ENCODE measurements at places on chromosomes 13 and 19.

DNA sequence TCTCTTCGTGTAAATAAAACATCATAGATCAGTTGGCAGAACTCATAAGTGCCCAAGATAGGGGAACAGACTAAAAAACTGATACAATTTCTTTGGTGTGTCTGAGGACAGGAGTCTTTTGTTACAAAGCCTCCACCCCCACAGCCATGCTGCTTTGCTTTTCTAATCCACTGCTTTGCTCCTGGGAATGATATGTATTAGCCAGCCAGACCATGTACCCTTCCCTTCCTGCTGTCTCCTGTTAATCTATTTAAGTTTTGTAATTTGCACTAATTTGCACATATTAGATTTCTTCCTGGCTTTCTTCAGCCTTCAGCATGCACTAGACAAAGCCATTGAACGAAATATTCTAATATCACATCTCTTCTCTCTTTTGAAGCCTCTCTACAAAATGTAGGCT lies 130.5 kb downstream of the MAB21L1 start:
- no peak for DNase-seq

DNA sequence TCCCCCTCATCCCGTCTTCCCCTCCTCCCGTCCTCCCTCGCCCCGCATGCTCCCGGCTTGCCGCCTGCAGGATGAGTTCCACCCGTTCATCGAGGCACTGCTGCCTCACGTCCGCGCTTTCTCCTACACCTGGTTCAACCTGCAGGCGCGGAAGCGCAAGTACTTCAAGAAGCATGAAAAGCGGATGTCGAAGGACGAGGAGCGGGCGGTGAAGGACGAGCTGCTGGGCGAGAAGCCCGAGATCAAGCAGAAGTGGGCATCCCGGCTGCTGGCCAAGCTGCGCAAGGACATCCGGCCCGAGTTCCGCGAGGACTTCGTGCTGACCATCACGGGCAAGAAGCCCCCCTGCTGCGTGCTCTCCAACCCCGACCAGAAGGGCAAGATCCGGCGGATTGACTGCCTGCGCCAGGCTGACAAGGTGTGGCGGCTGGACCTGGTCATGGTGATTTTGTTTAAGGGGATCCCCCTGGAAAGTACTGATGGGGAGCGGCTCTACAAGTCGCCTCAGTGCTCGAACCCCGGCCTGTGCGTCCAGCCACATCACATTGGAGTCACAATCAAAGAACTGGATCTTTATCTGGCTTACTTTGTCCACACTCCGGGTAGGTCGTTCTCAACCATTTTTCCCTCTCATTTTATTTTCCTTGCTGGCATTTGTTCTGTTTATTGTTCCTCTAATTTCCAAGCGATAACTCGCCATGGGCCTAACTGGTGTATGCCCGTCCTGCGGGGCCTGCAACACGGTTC lies 29.8 kb downstream of the NFIX start:
- no peak for DNase-seq

GRCh38 chr13:28147495-28147894 lies 9.2 kb downstream of the PAN3 start:
- DNase-seq, result no peak

DNA sequence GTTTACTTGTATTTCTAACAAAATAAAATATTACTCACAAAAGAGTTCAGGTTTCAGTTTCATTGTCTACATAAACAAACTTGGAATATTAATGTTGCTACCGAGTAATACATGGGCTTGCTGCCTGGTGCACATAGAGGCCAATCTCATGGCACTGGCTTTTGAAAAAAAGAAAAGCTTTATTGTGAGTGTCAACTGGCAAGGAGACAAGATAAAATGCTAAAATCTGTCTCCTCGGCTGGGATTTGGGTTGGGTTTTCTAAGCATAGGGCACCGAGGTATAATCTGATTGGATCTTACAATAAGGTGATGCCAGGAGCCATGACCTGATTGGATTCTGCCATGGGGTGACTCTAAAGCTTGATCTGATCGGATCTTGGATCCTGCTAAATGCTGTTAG lies 1519.9 kb upstream of the MIR17HG start:
- DNase-seq, result no peak

- peak; percentile 34 for DNase-seq
These were observed 798 bp downstream of the SLC1A5 start for GRCh38 chr19:46787331-46788261.

- DNase-seq, result peak; percentile 78
These were observed 381 bp downstream of the CKAP2 start for GRCh38 chr13:52455677-52456041.

- DNase-seq, result no peak
These were observed 79.5 kb downstream of the KLF5 start for GRCh38 chr13:73138276-73138637.

GRCh38 chr13:76622315-76623040 lies 263.7 kb downstream of the KCTD12 start:
- DNase-seq, result no peak

- DNase-seq, result no peak
These were observed 457.6 kb upstream of the GPC6 start for GRCh38 chr13:92769046-92769445.

GRCh38 chr13:76936763-76937162 lies 11.5 kb upstream of the ACOD1 start:
- no peak for DNase-seq

- DNase-seq, result no peak
These were observed 159.0 kb upstream of the FNDC3A start for GRCh38 chr13:48816700-48817099.

DNA sequence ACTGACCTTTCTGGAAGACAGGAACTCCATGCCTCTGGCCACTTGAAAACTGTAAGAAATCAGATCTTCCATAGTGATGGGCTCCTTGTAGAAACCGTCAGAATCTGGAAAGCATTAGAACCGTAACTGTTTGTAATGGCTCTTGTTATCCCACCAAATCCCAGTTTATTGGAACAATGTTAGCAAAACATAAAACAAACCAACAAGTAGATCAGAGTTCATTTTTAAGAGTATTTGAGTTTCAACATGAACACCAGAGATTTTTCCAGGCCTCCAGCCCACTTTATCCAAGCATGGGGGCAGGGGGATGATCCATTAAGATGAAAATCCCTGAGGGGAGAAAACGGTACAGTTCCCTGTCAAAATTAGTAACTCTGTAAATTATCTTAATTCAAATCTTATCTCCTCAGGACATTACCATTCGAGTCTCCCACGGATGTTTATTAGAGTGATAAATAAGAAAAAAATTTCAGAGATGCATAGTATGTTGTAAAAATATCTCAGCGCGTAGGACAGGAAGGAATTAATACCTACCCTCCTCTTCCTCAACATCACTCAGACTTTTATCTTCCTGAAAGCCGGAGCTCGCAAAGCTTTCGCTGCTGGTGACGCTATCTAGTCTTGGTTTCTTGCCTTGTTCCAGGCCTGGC lies 172.5 kb downstream of the FLT1 start:
- no peak for DNase-seq

GRCh38 chr19:5623397-5624017 lies 624 bp downstream of the SAFB start:
- DNase-seq, result peak; percentile 28

DNA sequence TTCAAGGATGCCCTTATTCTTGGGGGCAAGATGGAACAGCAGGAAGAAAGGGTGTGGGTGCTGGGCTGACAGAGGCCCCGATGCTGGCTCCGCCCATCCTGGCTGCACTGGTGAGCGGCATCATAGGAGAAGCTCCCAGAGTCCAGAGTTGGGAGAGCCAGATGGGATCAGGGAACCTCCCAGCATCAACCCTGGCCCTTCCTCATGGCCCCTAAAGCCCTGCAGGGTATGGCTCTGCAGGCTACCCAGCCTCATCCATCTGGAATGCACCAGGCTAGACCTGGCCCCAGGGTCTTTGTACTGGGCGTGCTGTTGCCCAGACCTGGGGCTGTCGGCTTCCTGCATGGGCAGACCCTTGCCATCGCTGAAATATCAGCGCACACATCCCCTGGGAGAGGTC lies 7.9 kb upstream of the ELL start:
- no peak for DNase-seq

GRCh38 chr13:100532090-100532766 lies 56.4 kb downstream of the GGACT start:
- no peak for DNase-seq
